ENCODE measurements at places on chromosomes 2 and 18.
A peak's percentile ranks its signal among the peaks of the same experiment; 100 is the strongest.

GRCh38 chr2:231531883-231532755, 1.9 kb upstream of the NMUR1 start:
- no peak for DNase-seq

GRCh38 chr2:146981921-146982320, 862.9 kb upstream of the ACVR2A start:
- DNase-seq: no peak

DNA sequence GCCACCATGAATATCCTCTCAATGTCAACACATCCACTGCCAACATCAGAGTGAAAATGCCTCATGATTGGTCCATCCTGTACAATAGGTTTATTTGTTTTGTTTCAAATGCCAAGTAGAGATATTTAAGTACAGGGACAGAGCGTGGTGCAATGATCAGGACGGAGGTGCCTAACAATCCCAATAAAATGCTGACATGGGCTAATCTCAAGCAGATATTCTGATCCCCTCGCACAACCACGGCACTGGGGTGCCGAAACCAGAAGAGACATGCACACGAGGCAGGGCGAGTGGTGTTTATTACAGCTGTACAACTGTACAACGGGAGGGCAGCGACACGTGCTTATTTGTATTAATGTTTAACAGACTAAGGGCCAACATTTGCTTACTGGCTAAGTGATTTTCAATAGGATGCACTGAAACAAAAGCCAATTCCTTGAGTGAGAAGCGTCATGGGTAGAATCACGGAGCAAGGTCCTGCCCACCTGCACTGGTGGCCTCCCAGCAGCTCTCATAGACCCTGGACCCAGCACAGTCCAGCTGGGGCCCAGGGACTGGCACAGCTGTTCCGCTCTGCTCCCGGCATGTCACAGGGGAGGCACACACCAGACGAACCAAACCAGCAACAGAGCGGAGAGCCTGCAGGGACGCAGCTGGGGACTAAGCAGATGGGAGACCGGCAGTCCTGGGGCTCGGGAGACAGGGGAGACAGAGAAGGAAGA, 101.4 kb downstream of the HDAC4 start:
- no peak for DNase-seq

- no peak for DNase-seq
Observed at GRCh38 chr2:96946060-96946459, 40.3 kb downstream of the FAM178B start.

- DNase-seq: no peak
Observed at GRCh38 chr2:47269316-47270232, 114.5 kb upstream of the STPG4 start.

DNA sequence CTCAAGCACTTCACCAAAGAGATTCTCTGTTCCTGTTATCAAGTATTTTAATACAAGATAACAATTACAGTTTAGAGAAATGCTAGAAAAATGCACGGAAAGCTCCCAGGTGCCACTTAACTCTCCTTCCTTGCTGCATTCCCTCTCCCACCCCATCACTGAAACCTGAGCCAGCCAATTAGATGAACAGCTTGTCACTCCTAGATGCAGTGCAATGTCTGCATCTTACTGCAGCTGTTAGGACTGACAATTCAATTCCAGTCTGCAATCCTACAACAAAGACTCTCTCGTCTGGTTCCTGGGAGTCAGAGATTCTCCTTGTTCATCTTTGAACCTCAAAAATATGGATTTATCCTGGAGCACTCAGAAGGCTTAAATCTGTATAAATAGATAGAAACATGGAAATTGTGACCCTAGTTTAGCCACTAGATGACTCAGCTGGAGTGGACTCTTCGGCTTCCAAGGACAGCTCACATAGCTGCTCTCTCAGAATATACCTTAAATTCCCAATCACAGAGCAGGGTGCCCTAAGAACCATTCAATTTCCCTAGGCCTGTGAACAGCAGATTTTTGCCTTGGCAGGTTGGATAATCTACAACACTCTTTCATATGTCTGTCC, 311.1 kb downstream of the NRXN1 start:
- peak; percentile 57 for DNase-seq
